ENCODE measurements at places on chromosomes 16 and 17.

GRCh38 chr17:3641717-3642486 lies 5.3 kb downstream of the CTNS start:
- no peak for DNase-seq

DNA sequence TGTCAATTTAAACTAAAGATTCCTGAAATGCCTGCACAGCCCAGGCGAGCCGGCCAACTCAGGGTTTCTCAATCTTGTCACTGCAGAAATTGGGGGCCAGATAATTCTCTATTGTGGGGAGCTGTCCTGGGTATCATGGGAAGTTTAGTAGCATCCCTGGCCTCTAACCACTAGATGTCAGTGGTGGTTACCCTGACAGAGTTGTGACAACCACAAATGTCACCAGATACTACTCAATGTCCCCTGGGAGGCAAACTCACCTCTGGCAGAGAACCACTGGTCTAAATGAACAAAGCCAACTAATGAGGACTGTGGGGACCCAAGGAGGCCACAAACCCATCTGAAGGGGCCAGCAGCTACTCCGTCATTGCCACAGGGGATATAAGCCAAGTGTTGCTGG lies 90.9 kb downstream of the MYH11 start:
- peak; percentile 79 for DNase-seq

GRCh38 chr16:81654346-81654745 lies 124.7 kb upstream of the PLCG2 start:
- DNase-seq: no peak

DNA sequence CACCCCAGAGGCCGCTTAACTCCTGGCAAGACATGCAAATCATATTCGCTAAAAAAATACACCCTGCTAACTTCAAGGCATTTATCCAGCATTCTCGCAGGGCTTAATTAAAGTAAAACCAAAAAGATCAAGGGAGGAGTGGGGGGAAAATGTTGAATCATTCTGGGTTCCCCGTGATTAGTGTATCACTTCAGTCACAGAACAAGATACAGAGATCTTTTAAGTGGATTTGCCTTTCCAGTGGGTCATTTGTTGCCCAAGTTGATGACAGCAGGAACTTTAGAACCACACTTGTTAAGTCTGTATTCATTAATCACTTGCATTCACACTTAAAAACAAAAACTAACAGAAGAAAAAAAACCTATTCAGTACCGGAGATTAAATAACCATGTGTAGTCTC lies 17.3 kb downstream of the CRYBA1 start:
- no peak for DNase-seq

GRCh38 chr16:72848759-72849664 lies 198.9 kb downstream of the ZFHX3 start:
- DNase-seq: peak; percentile 32

DNA sequence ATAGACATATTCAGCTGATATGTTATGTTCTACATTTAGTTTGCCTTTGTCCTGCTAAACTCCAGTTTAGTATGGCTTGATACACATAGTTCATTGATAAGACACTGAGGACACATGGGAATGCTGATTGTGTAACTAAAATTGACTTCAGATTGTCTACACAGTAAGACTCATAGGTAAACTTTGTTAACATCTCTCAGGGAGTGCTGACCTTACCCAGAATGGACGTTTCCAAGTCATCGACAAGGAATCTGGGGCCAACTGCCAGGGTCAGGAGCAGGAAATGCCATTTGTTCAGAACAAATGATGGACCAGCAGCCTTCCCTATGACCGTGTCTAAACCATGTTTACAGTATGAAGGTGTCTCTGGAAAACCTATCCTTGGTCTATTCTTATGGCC lies 58.7 kb downstream of the DYNLRB2 start:
- no peak for DNase-seq

DNA sequence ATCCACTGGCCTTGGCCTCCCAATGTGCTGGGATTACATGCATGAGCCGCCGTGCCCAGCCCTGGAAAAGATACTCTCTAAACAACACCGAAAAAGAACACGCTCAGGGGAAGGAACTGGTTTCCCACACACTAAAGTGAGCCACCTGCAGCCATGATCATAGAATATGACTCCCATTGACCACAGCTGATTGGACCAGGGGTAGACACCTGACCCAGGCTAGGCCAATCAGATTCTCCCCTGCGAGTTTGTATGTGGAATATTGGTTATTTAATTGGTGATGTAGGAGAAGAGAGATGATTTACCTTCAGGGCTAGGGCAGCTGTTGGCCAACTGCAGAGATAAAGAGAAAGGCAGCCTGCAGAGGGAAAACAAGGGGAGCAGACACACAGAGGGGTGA lies 9.0 kb upstream of the GGA2 start:
- no peak for DNase-seq

- no peak for DNase-seq
These were observed 35.9 kb downstream of the FZD2 start for GRCh38 chr17:44593156-44593555.

DNA sequence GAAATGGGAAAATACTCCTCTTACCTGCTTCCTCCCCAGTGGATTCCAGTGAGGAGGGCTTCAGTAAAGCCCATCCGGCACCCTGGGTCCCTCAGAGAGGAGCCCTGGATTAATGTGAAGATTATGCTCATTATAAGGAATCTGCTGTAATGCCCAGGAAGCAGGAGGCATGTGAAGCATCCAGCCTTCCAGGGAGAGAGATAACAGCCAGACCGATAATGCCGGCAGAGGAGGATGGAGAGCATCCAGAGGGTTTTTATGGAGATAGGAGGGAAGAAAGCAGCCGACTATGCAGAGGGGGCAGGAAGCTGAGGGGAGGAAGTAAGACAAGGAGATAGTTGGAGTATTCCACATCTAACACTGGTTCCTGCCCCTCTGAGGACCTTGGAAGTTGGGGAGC lies 53.7 kb upstream of the TMEM132E start:
- no peak for DNase-seq

GRCh38 chr16:3149630-3150345 lies 15.0 kb downstream of the ZNF213 start:
- peak; percentile 79 for DNase-seq

DNA sequence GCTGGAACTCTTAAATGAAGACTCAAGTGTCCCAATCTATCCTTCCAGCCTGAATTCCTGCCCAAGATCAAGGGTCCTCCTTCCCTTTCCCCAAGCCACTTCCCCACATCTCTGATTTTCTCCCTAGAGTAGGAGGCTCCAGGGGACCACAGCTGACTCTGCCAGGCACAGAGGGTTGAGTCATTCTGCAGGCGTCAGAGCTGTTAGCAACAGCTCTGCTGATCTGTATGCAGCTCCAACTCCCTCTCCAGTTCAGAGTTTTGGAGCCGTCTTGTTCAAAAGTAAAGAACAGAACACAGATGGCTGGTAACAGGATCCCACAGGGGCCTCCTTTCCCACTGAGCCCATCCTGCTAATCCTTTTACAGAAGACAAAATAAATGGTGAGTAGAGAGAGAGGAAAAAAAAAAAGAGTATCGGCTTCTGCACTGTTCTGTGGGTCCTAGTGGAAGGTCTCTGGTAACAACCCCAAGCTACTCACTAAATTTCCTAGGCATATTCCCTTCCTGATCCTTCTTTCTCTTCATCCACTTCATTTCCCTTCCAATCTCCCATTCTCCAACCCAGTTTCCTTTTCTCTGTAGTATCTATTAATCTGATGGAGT lies 13.4 kb upstream of the TAOK1 start:
- DNase-seq: no peak

- no peak for DNase-seq
These were observed 14.2 kb downstream of the CTRB2 start for GRCh38 chr16:75192606-75193264.

DNA sequence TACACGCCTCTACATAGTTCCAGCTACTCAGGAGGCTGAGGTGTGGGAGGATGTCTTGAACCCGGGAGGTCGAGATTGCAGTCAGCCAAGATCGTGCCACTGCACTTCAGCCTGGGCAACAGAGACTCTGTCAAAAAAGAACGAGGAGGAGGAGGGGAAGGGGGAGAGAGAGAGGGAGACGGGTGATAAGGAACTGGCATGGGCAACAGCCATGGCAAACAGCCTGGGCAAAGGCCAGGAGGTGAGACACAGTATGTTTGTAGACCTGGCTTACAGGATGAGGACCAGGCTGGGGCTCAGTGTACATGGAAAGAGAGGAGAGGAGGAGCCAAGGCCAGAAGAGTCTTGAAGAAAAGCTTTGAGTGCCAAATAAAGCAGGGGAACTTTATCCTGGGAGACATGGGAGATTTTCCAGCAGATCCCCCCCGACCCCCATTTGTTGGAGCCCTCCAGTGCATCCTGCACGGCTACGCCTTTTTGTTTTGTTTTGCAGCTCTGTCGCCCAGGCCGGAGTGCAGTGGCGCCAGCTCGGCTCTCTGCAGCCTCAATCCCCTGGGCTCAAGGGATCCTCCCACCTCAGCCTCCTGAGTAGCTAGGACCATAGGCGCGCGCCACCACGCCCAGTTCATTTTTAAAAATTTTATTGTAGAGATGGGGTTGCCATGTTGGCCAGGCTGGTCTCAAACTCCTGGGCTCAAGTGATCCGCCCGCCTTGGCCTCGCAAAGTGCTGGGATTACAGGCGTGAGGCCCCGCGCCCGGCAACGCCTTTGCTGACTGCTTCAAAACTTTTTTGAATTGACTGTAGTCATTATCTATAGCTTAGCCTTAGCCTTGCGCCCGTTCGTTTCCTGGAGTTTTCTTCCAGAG lies 1.3 kb upstream of the ALKBH5 start:
- no peak for DNase-seq

- DNase-seq: no peak
These were observed 780.5 kb upstream of the GOT2 start for GRCh38 chr16:59514651-59515050.

- DNase-seq: no peak
These were observed 44.7 kb downstream of the FZD2 start for GRCh38 chr17:44601973-44602372.

GRCh38 chr16:20441191-20441590 lies 10.1 kb upstream of the ACSM2A start:
- DNase-seq: no peak

DNA sequence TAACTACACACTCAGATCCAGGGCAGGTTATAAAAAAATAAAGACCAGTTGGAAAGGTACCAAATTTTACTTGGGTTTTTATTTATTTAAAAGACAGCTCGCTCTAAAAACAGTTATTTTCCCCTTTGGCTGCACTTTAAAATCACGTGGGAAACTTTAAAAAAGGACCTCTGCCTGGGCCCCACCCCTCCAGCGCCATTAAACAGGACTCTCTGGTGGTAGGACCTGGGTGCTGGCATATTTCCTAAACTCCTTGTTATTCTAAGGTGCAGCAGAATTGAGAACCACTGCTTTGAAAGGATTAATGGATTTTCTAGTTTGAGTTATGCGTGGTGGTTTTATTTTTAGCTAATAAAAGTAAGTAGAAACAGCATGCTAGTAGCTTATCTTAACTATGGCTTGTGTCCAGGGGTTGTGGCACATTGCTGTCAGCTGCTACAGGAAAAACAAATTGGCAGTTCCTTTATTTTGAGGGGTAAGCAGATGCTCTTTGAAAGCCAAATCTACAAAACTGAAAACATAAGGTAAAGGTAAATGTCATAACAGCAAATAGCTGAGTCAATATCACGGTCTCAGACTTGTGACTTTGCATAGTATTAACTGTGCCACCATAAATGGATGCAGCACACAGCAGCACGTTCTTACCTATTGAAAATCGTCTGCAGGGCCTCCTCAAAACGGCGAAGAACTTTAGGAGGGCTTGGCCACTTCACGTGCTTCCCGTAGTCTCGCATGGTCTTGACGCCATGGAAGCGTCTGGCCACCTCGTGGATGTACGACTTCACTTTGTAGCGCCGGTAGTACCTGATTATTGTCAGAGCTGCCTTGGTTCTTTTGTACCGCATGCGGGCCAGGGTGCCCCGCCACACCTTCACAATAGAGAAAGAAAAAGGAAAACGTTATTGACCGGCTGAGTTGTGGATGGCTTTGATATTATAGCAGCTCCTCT lies 172.0 kb downstream of the CDK5R1 start:
- DNase-seq: no peak

DNA sequence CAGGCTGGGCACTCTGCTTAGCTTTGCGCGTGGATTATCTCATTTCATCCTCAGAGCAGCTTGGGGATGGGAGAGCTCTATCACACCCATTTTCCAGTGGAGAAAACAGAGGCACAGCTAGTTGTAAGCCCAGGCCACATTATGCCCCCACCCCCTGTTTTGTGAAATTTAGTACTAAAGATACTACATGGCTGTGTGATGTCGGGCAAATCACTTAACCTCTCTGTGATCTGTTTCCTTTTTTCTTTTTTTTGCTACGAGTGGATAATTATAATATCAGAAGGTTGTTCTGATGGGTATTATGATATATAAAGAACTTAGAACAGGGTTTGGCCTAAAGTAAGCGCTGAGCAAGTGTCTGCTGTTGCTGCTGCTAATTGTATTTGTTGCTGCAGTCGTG lies 41.6 kb downstream of the ABAT start:
- DNase-seq: no peak

DNA sequence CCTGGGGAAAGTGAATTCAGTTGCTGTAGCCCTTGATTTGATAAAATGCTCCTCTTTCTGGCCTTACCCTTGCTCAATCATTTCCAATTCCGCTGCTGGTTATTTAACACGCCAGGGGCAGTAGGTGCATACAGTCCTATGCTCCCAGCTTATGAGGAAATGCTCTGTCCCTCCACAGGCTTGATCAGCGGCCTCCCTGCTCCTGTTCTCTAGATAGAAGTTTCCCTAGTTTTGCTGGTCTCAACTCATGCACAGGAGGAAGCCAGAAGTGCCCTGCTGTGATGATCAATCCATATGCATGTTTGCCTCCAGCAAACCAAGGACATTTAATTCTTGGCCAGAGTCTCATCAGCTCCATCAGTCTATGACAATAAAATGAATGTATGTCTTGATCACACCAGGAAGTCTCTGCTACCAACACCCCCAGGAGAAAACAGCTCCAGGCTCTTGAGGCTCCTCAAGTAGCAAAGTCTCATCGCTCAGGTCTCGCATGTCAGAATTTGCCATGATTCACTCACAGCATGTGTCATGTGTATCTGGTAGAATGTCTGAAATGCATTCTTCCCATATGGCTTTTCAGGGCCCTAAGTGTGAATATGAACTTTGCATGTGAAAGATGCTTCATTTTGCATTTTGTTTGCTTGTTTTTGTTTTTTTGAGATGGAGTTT lies 208.9 kb downstream of the CDH13 start:
- no peak for DNase-seq

DNA sequence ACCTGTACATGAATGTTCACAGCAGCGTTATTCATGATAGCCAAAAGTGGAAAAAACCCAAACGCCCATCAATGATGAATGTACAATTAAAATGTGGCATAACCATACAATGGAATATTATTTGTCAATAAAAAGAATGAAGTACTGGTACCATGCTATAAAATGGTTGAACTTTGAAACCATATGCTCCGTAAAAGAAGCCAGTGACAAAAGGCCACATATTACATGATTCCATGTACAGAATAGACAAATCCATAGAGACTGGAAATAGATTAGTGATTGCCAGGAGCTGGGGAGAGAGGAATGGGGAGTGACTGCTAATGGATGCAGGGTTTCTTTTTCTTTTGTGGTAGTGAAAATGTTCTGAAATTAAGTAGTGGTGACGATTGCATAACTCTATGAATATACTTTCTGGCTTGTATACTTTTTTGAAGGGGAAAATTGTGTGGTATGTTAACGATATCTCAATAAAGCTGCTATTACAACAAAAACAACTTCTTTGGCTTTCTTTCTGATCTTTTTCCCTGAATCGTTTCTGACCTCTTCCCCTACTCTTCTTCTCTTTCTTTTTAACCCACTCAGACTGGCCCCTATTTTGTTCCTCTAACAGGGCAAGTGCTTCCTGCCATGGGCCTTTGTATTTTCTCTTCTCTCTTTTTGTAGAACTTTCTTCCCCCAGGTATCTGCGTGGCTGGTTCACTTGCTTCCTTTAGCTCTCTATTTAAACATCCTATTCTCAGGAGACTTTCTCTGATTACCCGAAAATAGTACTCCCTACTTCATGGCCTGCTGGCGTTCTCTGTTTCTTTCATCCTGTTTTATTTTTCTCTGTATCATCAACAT lies 67.9 kb downstream of the FTO start:
- DNase-seq: no peak
